ENCODE measurements at places on chromosomes 16 and 17.

DNA sequence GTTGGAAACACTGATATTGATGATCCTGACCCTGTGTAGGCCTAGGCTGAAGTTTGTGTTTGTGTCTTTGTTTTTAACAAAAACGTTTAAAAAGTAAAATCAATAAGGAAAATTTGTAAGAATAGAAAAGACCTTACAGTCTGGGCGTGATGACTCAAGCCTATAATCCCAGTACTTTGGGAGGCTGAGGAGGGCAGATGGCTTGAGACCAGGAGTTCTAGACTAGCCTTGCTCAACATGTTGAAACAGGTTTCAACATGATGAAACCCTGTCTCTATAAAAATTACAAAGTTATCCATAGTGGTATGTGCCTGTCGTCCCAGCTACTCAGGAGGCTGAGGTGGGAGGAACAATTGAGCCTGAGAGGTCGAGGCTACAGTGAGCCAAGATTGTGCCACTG, 18.3 kb upstream of the TOM1L1 start:
- no peak for DNase-seq

GRCh38 chr17:32497431-32498205, 10.8 kb downstream of the CDK5R1 start:
- no peak for DNase-seq

GRCh38 chr16:29726845-29727377, 18.9 kb downstream of the C16orf54 start:
- DNase-seq, result no peak

DNA sequence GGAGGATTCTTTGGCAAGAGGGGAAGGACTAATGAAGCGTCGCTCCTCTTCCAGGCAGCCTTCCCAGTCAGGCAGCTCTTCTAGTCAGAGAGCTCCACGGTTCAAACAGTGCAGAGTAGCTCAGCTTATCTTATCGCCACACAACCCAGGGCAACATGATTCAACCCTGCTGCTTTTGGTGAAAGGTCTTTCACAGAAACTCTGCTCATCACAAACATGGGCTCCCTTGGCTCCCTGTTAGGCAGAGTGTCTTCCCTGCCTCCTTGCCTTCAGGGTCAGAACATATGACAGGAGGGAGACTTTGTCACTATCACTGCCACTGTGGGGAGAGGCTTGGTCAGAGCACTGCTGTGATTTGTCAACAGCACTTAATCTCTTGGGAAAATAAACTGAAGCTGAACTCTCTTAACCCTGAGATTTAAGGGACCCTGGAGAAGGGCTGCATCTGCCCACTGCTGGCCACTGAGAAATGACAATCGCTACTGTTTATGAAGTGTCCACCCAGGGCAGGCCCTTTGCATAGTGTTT, 6.9 kb upstream of the SLC13A2 start:
- DNase-seq, result no peak

- DNase-seq, result no peak
Measured at GRCh38 chr17:40480501-40481003, 20.9 kb downstream of the TNS4 start.

DNA sequence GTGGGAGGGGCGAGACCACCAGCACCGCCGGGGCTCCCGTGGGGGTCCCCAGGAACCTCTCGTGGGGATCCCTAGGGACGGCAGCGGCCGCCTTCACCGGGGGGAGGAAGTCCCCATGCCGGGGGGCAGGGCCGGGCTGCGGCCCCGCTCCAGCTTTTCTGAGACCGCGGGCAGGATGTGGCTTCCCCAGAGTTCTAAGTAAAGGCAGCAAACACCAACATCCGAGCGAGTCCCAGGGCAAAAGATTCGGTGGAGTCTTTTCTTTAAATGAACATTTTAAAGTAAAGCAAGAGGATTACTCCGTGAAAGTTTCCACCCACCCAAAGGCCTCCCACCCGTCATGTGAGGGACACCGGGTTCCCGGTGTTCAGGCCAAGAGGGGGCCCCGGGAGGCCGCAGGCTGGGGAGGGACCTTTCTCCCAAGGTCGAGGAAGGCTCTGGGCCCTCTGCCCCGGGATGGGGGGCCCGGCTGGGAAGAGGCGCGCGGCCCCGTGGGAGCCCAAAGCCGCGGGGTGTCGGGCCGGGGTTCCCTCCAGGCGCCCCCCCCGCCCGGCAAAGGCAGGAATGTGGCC, 137.2 kb upstream of the RPH3AL start:
- DNase-seq, result peak; percentile 57

DNA sequence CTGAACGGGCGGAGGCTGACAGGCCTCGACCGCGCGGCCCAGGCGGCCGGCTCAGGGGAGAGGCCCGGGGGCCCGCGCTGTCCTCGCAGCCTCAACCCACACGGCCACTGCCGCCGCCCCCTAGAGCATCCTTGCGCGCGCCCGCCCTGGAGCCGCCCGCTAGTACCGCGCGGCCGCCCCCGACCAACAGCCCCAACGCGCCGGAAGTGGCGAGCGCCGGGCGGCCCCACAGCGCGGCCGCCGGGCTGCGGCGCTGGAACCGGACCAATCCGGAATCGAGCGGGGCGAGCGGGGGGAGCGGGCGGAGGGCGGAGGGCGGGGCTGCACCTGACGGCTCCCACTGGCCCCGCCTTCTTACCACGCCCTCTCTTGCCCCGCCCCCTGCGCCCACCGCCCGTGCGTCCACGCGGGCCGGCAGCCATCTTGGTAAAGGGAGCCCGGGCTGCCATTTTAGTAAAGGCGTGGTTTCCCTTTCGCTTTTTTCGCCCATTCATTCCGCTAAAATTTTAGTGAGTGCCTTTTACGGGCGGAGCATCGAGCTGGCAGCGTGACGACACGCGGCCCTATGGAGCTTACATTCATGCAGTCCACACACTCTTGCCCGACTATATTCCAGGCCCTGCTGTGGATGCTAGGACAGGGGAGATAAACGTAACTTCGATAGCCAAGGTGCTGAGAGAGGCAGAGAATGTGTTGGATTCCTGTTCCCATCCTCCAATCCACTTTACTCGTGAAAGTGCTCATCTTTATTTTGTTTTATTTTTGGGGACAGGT, at the start of gene XPO6:
TSS of gene XPO6 (minus strand) at position 208 of the 774 bp plus-strand sequence. CDS start 597 bp downstream, outside the sequence.
- peak; percentile 99 for DNase-seq

DNA sequence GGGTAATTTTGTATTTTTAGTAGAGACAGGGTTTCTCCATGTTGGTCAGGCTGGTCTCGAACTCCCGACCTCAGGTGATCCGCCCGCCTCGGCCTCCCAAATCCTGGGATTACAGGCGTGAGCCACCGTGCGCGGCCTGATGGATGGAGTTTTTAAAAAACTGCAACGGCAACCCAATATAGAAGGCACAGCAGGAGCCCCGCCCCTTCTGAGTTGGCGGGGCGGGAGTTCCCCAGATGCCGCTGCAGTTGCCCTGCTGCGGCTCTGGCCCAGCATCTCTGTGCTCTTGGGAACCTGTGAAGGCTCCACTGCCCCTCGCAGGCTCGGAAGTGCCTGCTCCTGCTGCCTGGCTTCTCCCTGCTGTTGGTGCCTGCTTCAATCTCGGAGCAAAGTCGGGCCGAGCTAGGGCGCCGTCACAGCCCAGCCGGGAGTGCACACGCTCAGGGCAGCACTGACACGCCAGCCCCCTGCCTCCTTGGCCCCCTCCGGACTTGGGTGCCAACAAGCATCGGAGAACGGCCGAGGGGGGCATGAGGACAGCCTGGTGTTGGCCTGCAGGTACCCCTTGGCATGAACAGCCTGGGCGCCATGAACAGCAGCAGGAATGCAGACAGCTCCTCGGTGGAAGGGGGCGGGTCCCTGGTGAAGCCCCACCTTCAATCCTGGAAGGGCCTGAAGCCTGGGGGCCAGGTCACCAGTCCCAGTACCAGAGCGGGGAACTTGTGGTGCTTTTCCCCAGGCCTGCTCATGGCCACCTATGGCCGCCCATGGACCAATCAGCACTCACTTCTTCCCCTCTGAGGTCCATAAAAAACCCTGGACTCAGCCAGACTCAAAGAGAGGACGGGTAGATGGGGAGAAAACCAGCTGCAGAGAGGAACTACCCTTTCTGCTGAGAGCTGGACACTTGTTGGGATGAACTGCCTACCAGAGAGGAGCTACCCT, 2.3 kb upstream of the NT5M start:
- peak; percentile 92 for DNase-seq

- DNase-seq, result no peak
Measured at GRCh38 chr16:987906-988305, 6.3 kb downstream of the SOX8 start.

GRCh38 chr17:64392300-64392699, 1.6 kb upstream of the PECAM1 start:
- no peak for DNase-seq

DNA sequence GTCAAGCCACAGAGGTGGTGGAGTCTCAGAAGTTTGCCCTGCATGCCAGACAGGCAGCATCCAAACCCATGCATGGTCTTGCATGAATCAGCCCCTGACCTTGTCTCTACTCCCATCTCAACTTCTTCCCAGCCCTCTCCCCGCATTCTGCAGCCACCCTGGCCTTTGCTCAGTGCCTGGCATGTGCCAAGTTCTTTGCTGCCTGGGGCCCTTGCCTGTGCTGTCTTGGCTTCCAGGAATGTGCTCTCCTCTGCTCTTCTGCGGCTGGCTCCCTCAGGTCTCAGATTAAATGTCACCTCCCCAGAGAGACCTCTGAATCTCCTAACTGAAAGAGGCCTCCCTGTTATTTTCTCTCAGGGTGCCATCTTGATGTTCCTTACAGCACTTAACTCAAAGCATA, 17.6 kb downstream of the DRC3 start:
- DNase-seq, result no peak

DNA sequence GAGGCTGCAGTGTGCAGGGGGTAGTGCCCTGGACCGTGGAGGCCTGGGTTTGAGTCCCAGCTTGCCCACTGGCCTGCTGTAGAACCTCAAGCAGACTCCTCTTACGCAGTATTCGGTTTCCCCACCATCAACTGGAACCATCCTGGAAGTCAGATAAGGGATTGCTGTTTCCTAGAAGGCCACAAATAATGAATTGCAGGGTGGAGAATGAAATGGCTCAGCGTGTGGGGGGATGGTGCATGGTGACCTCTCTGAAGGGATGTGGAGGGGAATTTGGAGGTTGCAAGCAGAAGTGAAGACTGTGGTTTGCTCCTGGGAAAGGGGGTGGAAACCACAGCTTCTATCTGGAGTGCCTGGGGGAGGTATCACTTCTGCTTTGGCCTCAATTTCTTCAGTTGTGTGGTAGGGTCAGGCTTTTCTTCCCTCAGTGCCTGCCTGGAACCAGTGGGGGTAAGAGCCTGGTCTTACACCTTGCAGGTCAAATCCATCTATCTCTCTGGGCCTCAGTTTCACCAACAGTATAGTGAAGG, 1.7 kb downstream of the ADGRG5 start:
- DNase-seq, result no peak

GRCh38 chr17:77191244-77191643, 50.5 kb downstream of the SEC14L1 start:
- DNase-seq, result no peak

DNA sequence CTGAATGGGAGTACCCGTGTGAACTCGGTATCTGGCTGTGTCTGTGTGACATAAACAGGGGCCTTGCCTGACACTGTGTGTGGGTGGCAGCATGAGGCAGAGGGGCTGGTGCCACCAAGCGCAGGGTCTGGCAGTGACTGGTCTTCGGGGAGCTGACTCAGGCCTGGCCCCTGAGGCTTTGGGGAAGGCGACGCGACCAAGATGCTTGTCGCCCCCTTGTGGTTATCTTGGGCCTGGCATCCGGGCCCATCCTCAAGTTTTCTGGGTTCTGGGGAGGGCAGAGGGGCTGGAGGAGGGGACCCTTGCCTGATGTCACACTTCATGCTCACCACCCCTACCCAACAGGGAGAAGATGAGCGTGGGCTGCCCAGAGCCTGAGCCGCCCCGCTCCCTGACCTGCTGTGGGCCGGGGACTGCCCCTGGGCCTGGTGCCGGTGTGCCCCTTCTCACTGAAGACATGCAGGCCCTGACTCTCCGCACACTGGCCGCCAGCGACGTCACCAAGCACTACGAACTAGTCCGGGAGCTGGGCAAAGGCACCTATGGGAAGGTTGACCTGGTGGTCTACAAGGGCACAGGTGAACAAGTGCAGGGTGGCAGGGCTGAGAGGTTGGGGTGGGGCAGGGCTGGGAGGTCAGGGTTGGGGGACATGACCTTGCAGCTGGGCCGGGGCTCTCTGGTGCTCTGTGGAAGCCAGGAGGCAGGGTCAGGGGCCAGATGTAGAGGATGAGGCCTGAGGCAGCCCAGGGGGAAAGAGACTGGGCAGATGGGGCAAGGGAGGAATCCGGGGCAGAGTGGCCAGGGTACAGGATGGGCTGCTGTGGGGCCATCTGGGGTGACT, 24.9 kb downstream of the SBK1 start:
- DNase-seq, result peak; percentile 40

GRCh38 chr17:35731239-35731916, at the start of gene RASL10B:
RASL10B (plus strand) TSS chr17:35731639; CDS start chr17:35735185, 3,546 bp downstream.
- peak; percentile 88 for DNase-seq

- no peak for DNase-seq
Measured at GRCh38 chr16:81632392-81633146, 146.5 kb upstream of the PLCG2 start.

DNA sequence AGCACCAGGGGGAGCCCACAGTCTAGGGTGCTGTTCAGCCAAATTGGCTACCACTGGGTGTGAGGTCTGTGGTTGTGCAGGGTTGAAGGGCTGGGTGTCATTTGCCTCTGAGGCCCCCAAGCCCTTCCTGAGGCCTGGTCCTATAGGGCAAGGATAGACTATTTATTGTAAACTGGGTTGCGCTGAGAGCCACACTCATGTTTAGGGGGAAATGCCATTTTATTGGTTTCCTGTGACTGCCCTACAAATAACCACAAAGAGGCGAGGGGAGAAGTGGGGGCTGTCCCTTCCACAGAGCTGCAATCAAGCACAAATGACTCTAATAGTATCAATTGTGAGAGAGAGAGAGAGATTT, 3.6 kb upstream of the ZCCHC14 start:
- DNase-seq, result no peak

GRCh38 chr16:30927789-30928378, 4.5 kb downstream of the FBXL19 start:
- DNase-seq, result peak; percentile 80

Measured in HAP-1 (cell line).